Thoracic aorta (tissue), 2 donors: ENCODE measurements at places on chromosomes 7 and 10. TPM values are rescaled to one million over a fixed set of nuclear protein-coding genes. Genes with fewer than 3 reads are reported as not detected.

OR9A2 gene
- not detected for total RNA-seq

RADIL gene
- 14.4 TPM for total RNA-seq

GRK5 gene
- total RNA-seq: 85.3 TPM

NRG3 gene
- total RNA-seq: not detected

DLX5 gene
- total RNA-seq: 0.92 TPM

VWA2 gene
- total RNA-seq: 0.28 TPM

TAS2R3 gene
- total RNA-seq: not detected

WNT8B gene
- not detected for total RNA-seq

FAM131B gene
- total RNA-seq: 3.3 TPM

MMD2 gene
- total RNA-seq: not detected

AUTS2 gene
- total RNA-seq: 49.4 TPM

OPN4 gene
- total RNA-seq: not detected

ZPBP gene
- not detected for total RNA-seq

SPDYE2 gene
- total RNA-seq: not detected

OR2A5 gene
- not detected for total RNA-seq

HOXA13 gene
- total RNA-seq: 0.14 TPM

ANKRD22 gene
- not detected for total RNA-seq

HECW1 gene
- total RNA-seq: 0.28 TPM

CYP3A4 gene
- not detected for total RNA-seq

GRM3 gene
- total RNA-seq: not detected

ATOH7 gene
- total RNA-seq: not detected

GPNMB gene
- total RNA-seq: 185 TPM

NEUROG3 gene
- total RNA-seq: not detected

FAM200A gene
- total RNA-seq: 3.1 TPM

STEAP2 gene
- total RNA-seq: 31.0 TPM

TRPV5 gene
- not detected for total RNA-seq

OIT3 gene
- total RNA-seq: not detected

AKR1B15 gene
- 0.27 TPM for total RNA-seq

MKX gene
- 8.4 TPM for total RNA-seq
